ENCODE measurements at places on chromosomes 11 and 22.

DNA sequence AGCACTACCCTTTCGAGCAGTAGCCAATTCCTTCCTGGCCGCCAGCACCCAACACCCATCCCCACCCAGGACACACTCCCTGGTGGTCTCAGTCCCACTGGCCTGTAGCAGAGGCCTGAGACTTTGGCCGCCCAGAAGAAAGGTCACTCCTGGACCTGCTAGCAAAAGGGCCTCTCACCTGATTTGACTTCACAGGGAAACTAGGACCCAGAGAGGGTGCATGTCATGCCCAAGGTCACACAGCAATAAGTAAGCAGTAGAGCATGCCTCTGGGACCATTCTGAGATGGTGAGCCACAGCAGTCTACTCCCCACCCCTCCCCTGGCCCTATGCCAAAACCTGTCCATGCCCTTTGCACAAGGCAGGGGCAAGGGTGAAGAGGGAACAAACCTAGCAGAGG, 7.3 kb downstream of the ARRB1 start:
- no peak for DNase-seq

DNA sequence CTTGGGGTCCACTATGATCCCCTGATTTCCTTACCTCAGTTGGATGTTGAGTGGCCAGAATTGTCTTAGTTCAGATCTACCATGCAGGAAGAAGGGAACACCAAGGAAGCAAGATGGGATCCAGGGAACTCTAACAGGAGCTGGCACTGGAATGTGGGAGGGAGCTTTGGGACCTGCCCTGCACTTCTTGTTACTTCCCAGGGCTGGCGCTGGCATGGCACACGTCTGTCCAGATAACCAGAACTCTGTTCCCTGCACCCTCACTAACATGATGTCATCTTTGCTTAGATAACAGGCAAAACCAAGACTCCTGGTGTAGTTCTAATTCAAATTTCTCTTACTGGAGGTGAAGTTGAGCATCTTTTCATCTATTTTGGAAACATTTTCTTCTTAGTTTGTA, 550.0 kb downstream of the MN1 start:
- DNase-seq = no peak

GRCh38 chr11:65491614-65492386, 7.0 kb upstream of the MALAT1 start:
- no peak for DNase-seq

GRCh38 chr22:27409299-27409698, 392.3 kb downstream of the MN1 start:
- no peak for DNase-seq

DNA sequence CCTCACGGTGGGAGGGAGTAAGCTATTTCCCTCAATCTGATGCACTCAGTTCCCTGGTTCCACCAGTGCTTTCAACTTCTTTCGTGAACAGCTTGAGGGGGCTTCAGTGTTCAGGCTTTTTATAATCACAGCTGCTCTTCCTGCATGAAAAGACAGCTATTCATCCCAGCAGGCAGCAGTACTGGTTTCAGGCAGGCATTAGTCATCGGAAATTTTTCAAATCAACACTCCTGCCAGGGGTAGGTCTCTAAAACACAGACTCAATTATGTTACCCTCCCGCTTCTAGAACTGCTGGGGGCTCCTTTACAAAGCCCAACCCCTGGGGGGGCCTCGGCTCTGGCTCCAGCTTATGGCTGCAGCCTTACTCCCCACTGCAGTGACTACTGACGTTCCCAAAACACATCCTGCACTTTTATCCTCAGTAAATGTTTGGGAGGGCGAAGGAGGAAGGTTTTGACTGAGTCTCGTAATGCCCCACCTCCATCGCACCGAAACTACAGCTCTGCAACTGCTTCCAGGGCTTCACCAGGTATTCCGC, 5.8 kb downstream of the POLDIP3 start:
- no peak for DNase-seq

GRCh38 chr22:30887453-30887852, 81.1 kb downstream of the MORC2 start:
- DNase-seq = no peak

DNA sequence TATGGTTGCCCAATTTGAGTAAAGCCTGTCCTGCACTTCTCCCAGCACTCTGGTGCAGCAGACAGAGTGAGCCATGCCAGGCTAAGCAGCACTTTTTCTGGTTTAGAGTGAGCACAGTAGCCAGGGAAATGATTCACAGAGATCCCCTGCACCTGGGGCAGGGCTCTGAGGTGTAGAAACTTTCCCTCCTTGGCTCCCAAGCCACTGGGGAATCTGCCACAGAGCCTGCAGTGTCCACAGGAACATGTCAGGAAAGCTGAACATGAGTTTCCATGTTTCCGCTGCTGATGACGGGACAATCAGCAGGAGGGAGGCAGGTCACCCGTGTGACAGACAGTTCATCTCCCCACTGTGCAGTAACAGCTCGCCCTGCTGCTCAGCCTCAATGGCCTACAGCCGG, 429.9 kb upstream of the B3GAT1 start:
- DNase-seq = no peak

DNA sequence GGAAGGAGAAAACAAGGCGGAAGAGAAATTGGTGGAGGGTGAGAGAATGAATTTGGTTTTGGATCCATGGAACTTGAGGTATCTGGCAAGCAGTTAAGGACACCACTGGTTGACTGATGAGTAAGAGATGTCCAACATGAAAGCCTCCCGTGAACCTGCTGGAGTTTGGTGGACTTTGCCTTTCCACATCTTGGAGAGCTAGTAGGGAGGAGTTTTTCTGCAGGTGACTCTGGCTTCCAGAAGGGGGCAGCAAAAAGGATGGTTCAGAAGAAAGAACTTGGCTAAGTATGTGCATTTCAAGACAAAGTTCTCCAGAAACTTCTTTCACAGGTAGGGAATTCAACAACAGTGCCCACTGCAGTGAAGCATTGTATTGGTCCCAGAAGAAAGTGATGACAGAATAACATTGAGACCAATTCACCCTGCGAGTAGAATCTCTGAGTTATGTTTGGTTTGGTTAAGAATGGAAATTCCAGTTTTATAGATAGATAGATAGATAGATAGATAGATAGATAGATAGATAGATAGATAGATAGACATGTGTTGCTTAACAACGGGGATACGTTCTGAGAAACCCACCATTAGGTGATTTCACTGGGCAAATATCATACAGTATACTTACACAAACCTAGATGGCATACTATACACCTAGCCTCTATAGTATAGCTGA, 28.5 kb downstream of the DCDC1 start:
- no peak for DNase-seq

DNA sequence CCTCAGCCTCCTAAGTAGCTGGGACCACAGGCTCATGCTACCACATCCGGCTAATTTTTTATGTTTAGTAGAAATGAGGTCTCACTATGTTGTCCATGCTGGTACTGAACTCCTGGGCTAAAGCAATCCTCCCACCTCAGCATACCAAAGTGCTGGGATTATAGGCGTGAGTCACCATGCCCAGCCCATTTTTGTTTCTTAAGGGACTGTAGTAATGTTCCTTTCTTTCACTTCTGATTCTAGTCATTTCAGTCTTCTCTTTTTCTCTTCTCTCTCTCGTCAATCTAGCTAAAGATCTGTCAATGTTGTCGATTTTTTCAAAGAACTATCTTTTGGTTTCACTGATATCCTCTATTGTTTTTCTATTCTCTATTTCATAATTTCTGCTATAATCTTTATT, 111.0 kb upstream of the APOA1 start:
- no peak for DNase-seq

DNA sequence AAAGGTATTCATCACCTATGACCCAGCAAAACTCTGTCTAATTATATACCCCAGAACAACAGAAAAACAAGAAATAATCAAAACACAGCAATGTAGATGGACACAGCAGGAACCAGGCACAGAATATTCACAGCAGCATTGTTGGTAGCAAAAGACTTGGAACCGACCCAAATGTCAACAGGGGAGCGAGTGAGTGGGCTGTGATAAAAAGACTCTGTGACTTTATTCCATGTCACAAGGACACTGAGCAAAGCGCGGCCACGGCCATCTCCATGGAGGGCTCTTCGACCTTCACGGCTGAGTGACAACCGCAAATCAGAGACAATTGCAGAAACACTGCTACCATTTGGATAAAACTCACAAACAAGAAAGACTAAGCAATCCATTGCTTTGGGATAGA, 1373.1 kb downstream of the TBC1D22A start:
- no peak for DNase-seq

GRCh38 chr11:116276051-116277044, 496.4 kb downstream of the BUD13 start:
- DNase-seq = peak; percentile 50

- no peak for DNase-seq
Observed at GRCh38 chr11:129723761-129724162, 91.9 kb upstream of the TMEM45B start.

DNA sequence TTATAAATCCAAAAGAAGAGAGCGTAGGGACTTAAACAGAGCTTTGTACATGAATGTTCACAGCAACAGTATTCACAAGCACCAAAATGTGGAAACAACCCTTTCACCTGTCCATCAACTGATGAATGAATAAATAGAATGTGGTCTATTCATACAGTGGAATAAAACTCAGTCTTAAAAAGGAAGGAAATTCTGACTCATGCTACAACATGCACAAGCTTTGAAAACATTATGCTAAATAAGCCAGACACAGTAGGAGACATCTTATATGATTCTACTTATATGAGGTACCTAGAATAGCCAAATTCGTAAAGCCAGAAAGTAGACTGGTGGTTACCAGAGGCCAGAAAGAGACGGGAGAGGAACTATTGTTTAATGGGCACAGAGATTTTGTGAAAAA, 74.3 kb downstream of the SHANK2 start:
- no peak for DNase-seq

GRCh38 chr11:69670158-69670845, 4.9 kb downstream of the LTO1 start:
- peak; percentile 23 for DNase-seq

DNA sequence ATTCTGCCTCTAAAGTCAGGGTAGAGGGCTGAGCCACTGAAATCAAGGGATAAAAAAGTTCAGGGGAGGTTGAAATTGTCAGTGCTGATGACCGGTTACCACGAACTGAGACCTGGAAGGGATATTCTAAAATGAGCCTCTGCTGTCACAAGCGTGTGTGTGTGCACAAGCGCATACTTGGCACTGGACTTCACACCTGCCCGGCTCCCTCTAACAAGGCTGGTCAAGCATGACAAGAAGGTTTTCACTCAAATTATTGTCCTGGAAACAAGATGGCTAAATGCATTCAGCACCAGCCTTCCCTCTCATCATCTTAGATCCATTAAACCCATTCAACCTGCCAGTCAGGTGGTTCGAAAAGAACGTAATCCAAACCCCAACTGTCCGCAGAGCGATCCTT, 54.8 kb upstream of the CECR2 start:
- DNase-seq = no peak

GRCh38 chr22:32917577-32918354, 116.3 kb downstream of the TIMP3 start:
- DNase-seq = no peak

DNA sequence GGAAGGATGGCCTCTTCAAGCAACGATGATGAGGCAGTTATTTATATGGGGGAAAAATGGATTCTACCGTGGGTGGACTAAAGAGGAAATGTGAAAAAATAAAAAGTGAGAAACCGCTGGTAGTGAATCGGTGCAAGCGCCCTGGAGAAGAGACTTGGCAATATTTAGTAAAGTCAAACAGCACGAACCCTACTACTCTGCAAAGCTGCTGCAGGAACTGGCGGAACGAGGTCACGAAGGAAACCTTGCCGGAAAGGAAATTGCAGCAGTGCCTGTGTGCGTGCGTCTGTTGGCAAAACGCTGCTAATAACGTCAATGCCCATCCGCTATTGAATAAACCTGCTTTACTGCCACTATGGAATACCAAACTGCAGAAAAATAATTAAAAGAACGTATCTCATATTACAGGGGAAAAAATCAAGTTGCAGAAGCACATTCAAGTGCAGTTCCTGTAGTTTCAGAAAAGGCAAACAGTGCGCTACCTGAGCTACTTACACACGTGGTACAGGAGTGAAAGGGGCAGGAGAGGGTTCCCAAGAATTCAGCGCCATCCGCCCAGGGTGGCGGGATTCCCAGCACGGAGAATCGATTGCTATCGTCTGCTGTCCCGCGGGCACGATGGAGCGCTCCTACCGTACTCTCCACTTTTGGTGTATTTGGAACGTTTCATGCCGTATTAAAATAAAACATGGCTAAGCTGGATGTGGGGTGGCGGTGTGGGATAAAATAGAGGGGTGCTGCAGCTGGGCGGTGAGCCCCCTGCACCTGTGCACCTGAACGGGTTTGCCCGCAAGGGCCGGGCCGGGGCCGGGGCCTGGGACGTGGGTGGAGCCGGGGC, 585 bp upstream of the NADSYN1 start:
- peak; percentile 29 for DNase-seq

DNA sequence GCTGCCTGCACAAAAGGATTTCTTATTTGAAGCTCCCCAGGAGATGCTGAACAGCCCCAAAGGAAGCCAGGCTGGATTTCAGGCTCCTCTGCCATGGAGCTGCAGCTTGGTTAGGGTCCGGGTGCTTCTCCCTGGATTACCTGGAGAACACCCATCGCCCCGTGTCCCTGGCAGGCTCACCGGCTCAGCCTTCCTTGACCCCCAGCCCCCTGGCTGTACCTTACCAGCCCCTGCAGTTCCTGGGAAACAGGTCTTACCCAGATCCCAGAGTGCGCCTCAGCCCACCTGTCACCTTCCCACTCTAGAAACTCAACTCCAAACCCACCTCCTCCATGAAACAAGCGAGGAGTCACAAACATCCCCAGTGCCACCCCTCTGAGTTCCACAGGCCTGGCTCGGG, 45.3 kb upstream of the CD5 start:
- no peak for DNase-seq

- no peak for DNase-seq
Observed at GRCh38 chr11:76802621-76803020, 19.5 kb downstream of the TSKU start.

- no peak for DNase-seq
Observed at GRCh38 chr11:71336996-71337754, 84.8 kb upstream of the SHANK2 start.

GRCh38 chr22:23384431-23384830, 195.7 kb downstream of the IGLL1 start:
- no peak for DNase-seq

DNA sequence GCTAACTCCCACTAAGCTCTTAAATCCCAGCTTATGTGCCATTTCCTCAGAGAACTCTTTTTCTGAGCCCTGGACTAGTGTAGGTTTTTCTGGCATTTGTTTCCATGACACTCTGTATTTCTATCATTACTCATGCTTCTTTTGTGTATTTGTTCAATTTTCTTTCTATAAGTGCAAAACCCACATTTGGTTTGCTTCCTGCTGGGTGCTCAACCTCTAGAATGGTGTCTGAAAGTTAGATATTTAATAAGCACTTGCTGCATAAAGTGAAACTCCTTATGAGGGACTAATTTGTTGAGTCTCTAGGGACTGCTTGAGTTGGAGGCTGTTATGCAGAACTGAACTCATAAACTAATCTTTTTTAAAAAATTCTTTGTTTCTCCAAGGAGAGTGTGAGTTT, 68.6 kb downstream of the SYT9 start:
- no peak for DNase-seq
